ENCODE measurements at places on chromosomes 3 and 15. TPM values are rescaled to one million over a fixed set of nuclear protein-coding genes. Genes with fewer than 3 reads are reported as not detected.

The ATP10A gene
- 57.9 TPM for total RNA-seq

The MELTF gene
- total RNA-seq: 4.8 TPM

The UBL7 gene
- total RNA-seq: 52.2 TPM

The TTLL13 gene
- total RNA-seq: 0.45 TPM
